ENCODE measurements at places on chromosomes 6 and 20.
A peak's percentile ranks its signal among the peaks of the same experiment; 100 is the strongest.

DNA sequence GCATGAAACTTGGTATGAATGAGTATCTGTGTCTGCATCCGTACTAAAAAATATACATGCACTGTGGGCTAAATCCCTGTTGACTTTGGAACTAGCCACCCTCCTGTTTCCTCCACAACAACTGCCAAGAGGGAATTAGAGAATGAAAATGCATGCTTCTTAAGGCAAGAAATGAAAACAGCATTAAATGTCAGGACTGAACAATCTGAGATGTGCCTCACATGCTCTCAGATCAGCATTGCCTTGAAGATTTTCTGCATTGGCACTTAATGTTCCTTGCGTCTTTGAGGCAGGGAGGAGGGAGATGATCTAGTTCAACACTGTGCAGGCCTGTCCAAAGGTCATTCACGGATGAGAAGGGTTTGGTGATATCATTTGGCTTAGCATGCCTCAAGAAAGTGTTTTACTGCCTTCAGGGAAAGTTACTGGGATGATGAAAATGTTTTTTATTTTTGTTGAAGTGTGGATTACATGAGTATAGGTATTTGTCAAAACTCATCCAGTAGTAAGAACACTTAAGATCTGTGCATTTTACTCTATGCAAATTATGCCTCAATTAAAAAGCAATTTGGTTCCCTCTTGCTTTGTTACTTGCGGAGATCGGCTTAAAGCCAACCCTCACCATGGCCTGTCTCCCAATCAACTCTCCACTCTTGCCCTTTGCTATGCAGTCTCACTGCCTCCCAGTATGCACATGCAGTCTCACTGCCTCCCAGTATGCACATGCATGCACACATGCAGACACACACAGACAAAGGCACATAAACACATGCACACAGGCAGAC is 47.5 kb upstream of the RIN2 start:
- DNase-seq: no peak

GRCh38 chr20:57580478-57581201 is 19.7 kb downstream of the PCK1 start:
- DNase-seq: no peak

DNA sequence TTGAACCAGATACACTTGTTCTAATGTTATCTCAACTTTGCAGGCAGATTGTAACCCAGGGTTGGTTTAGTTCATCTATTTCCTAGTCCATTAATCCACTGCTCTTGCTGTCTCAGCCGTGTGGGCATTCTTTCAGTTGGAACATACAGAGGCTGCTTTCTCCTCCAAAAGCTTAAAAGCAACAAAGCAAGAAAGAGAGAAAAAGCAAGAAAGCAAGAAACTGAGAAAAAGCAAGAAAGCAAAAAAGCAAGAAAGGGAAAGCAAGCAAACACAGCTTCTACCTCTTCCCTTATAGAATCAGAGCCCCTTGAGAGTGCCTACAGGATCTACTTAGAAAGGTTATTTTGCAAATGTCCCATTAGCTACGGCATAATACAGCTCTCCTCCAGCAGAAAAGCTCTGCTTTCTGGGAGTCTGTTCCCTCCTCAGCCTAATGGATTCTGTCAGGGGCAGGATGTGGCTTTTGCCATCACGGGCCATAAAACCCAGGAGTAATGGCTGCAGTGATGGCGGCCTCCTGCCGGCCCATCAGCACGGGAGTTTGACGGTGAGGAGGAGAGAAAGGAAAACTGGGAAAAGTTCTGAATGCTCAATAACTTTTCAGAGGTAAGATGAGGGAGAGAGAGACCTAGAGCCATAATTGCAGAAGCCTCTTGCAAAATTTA is 156.8 kb upstream of the JARID2 start:
- no peak for DNase-seq

GRCh38 chr6:40524797-40525585 is 62.2 kb downstream of the LRFN2 start:
- no peak for DNase-seq

DNA sequence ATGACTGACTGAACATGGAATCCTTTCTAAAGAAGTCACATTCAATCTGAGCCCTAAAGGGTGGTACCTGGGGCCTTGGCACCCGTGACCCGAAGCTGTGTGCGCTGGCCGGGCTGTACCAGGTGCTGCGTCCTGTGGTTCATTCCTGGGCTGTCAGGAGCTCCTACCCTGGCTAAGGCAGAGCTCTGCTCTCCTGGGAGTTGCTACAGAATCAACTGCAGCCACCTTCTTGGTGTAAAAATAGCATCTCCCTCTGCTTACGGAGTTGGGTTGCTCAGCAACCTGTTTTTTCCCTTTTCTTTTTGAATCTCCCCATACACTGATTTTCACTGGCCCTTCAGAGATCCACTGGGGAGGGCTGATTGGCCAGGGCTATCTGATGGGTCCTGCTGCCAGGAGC is 236.6 kb upstream of the PDE10A start:
- no peak for DNase-seq

GRCh38 chr6:135141728-135142127 is 39.4 kb upstream of the MYB start:
- no peak for DNase-seq

- peak; percentile 44 for DNase-seq
These were observed 92.0 kb upstream of the PRDM1 start for GRCh38 chr6:105994118-105994590.

DNA sequence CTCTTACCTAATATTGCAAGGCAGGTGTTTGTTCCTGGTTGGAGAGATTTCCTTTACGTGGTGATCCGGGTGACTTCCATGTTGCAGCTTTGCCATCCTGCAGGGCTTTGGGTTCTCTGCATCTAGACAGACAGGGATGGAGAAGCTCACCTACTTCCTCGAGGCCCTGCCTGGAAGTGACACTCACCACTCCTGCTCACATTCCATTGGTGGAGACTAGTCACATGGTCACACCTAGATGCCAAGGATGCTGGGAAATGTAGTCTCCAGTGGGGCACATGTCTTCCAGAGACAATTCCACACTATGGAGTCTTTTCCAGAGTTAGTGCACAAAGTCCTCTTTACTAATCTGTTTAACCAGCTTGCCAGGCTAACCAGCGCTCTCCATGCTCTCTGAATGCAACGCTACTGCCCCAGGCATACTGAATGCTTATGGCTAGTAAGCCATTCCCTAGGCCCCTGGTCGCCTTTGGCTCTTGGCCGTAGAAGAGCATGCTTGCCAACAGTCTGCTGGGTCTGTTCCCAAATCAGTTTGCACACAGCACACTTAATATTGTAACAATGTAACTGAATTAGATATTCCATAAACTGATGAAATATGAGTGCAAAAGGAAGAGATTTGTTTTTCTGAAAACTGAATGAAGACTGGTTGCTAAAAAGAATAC is 6.7 kb upstream of the KCNK15 start:
- peak; percentile 67 for DNase-seq

DNA sequence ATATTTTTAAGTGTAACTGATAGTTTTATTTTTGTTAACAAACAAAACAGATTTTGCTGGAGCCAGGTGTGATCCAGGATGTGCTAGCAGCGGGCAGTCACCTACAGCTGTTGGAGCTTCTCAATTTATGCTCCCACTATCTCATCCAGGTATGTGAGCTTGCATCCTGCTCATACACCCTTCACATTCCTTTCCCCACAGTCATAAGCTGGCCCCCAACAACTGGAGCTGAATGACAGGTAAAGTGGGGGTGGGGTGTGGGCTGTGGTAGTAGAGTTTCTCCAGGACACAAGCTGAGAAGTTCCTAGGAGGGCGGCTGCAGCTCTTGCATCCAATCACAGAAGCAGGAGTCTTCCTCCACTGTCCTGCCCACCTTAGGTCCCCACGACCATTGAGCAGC is 140.1 kb downstream of the KLHL32 start:
- no peak for DNase-seq

DNA sequence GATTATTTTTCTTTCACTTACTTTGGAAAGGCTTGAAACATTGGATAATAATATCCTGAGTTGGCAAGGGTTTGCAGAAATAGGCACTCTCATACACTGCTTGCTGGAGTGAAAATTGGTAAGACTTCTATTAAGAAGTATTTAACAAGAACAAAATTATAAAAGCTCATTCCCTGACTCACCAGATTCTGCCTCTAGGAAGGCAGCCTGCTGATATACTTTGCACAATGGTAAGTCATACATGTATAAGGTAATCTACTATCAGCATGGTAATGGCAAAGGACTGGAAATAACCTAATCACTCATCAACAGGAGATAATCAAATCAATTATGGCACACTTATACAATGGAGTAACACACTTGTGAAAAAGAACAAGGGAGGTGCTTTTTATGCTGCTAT is 85.8 kb downstream of the PLCG1 start:
- no peak for DNase-seq

DNA sequence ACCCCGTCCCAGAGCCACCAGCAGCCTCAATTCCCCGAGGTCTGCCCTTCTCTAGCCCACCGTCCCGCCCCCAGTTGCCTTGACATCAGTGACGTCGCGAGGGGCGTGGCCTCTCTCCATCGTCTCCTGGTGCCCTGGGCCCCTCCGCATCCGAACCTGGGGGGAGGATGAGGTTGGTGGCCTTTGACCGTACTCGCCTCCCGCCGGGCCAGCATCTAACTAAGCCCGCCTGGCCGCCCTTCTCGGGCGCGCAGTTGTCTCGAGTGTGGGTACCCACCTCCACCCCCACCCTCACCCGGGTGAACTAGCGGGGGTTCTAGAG is 5.5 kb upstream of the ARMC12 start:
- DNase-seq: peak; percentile 95

GRCh38 chr6:16688984-16689636 is 72.2 kb downstream of the ATXN1 start:
- DNase-seq: no peak

GRCh38 chr6:95091823-95092436 is 485.4 kb upstream of the MANEA start:
- DNase-seq: no peak

DNA sequence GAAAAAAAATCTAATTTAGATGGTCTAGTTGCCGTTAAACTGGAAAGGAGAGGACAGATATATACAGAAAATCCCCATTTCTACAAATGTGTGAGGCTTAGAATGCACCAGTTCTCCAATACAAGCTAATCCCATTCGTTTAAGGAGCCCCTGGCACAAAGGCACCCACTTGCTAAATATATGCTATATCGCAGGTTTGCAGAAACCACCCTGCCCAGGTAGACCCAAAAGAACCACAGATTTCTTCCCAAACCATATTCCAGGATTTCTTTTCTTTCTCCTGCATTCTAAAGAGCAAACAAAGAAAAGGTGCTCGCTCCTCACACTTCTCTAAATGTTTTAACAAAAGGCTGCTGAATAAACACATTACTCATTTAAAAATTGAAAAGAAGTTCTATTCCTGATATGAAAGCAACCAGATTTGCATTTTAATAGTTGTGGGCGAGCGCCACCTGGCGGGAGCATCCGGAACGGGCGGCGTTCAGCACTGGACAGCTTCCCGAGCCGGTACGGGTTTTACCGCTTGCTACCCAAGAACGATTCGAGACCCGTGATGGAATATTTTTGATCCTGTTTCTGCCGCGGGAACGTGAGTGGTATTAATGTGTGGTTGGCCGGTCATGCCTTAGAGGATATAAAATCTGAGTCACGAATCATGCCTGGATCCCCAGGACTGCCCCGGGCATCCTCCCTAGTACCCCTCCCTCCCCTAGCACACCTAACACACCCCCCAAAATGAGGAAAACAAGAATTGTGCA is 2.1 kb downstream of the PTPRT start:
- peak; percentile 69 for DNase-seq

DNA sequence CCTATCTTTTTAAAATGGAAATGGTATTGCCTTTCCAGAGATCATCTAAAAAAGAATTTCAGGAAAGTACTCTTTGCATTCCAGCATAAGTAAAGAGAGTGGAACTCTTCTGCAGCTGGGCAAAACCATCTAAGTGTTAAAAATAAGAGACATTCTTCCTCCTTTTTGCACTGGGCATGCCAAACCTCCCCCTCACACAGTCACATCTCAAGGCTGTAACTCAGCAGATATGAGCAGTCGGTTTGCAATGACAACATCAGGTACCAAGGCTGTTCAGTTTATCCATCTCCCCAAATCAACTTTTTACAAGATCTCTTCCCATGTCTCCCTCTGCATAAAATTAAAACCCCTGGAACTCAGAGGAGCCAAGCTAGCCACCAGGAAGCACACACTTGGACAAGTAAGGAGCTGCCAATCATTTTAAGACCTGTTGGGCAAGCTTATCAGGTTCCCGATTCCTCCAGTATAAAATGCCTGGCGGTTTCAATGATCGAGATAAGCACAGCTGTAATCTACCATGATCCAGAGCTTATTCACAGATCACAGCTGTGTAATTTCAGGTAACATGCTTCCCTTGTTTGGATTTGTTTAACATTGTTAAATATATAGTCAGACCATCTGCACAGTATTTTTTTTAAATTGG is 23.2 kb downstream of the ID4 start:
- DNase-seq: no peak

- DNase-seq: no peak
These were observed 252.3 kb downstream of the BTBD9 start for GRCh38 chr6:38387461-38387860.

GRCh38 chr20:50029697-50030461 is 47.1 kb downstream of the SNAI1 start:
- no peak for DNase-seq

DNA sequence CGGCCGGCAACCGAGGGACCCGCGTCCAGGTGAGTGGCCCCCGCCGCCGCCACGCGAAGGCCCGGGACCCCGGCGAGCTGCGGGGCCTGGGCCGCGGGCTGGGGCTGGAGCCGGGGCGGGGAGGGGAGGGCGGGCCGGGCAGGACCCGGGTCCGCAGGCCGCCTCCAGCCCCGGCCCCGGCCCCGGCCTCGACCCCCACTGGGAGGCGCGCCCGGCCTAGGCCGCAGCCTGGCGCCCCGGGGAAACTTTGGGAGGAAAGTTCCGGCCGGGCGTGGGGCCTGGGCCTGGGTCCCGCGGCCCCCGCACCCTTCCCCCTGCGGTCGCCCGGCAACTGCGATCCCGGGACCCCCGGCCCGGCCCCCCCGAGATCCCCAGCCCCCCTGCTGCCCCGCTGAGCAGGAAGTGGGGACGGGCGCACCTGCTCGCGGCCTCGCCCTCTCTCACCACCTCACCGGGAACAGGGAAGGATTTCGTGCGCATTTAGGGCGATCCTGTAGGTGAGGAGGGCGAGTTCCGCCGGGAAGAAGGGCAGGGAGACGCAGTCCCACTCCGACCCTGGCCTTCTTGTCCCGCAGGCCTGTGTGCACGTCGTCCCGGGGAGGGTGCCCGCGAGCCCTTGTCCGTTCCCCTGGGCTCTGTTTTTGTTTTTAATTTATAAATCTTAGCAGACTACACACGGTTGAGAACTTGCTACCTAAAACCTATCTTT is 402 bp downstream of the OSBPL2 start:
- no peak for DNase-seq

GRCh38 chr6:136158387-136158821 is 91.7 kb downstream of the MTFR2 start:
- DNase-seq: no peak
